K562 (cell line): ENCODE measurements at places on chromosomes 12 and 14.
A peak's percentile ranks its signal among the peaks of the same experiment; 100 is the strongest.

- DNase-seq: no peak
Measured at GRCh38 chr12:2970744-2971143, 11.5 kb downstream of the TEAD4 start.

DNA sequence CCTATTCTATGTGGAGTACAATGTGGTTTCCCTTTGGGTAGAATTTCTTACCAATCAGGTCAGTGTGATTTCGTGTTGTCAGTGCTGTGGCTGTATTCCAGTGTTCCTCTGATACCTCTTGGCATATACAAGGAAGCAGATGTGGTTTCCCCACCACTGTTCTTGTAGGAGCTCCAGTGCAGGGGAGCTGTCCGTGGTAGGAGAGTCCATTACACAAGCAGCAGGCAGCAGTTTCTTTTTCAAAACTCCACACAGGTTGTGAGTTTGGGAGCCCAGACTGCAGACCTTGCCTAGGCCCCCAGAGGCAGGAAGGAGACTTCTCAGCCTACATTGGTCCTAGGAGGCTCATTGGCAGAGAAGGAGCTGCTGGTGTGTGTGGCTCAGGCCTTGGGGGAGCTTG lies 452.8 kb downstream of the AACS start:
- no peak for DNase-seq

- no peak for DNase-seq
Measured at GRCh38 chr14:73238424-73238852, 1.1 kb downstream of the PAPLN start.

DNA sequence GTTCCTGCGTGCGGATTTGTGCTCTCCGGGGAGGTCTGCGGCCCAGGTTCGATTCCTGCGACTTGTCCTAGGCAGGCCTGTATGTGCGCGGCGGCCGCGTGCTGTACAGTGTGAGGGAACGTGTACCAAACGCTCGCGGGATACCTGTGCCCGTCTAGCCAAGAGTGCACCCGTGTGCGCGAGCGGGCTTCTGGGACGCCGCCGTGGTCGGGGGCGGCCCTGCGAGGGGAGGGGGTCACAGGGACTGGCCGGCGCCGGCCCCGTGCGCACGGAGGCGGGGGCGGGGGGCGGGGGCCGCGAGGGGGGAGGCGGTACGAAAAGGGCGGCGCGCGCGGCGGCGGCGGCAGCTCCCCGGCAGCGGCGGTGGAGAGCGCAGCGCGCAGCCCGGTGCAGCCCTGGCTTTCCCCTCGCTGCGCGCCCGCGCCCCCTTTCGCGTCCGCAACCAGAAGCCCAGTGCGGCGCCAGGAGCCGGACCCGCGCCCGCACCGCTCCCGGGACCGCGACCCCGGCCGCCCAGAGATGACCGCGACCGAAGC lies at the start of gene DLK1:
TSS of gene DLK1 (plus strand) at position 343 of the 536 bp plus-strand sequence. CDS start at position 520, 177 bp downstream.
- DNase-seq: peak; percentile 72

DNA sequence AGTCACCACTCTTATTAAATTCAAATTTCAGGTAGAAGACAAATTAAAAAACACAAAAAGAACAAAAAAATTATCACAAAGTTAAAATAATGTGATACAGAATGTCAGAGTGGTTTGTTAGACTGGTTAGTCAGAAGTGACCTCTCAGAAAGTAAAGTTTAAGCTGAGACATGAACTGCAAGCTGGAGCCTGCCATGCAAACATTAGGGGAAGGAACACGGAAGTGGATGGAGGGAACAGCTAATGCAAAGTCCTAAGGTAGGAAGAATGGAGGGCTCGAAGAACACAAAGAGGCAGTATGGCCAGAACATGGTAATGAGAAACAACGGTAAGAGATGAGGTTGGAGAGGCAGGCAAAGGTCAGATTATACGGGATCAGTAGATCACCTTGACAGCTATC lies 41.7 kb downstream of the WDHD1 start:
- DNase-seq: no peak

GRCh38 chr12:58728397-58728796 lies 191.9 kb downstream of the LRIG3 start:
- DNase-seq: no peak

DNA sequence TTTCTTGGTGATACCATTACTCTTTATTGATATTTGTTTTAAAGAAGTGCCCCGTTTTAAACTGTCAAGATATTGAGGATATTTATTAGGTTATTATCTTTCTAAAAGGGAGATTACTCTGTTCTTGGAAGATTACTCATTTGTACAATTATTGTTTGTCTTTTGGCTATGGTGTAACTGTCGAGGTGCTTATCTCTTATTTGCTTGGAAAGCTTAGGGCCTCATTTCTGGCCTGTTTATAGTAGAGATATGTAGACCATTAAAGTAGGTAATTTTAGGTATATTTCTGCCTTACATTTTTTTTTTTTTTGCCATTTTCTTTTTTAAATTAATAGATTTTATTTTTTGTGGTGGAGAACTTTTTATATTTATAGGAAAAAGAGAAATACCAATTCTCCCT lies 74.2 kb downstream of the KTN1 start:
- DNase-seq: no peak

GRCh38 chr12:115002434-115002833 lies 318.5 kb upstream of the TBX3 start:
- no peak for DNase-seq
